8988T (cell line): ENCODE measurements at places on chromosomes 7 and 10.

DNA sequence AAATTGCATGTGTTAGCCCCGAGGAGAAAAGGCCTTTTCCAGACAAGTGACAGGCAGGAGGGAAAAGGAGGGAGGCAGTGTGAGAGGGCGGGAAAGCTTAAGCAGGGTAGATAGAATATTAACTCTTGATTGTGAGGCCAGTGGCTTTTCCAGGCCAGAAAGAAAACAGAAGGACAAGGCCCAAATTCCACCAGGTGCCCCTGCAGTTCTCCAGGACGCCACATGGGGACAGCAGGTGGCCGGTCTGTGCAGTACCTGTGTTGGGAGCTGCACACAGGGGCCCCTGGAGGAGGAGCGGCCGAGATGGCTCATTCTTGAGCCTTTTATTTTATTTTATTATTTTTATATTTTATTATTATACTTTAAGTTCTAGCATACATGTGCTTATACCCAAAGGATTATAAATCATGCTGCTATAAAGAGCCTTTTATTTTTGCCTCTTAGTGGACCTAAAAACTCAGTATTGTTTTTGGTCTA is 141.3 kb upstream of the KLF14 start:
- DNase-seq = no peak

DNA sequence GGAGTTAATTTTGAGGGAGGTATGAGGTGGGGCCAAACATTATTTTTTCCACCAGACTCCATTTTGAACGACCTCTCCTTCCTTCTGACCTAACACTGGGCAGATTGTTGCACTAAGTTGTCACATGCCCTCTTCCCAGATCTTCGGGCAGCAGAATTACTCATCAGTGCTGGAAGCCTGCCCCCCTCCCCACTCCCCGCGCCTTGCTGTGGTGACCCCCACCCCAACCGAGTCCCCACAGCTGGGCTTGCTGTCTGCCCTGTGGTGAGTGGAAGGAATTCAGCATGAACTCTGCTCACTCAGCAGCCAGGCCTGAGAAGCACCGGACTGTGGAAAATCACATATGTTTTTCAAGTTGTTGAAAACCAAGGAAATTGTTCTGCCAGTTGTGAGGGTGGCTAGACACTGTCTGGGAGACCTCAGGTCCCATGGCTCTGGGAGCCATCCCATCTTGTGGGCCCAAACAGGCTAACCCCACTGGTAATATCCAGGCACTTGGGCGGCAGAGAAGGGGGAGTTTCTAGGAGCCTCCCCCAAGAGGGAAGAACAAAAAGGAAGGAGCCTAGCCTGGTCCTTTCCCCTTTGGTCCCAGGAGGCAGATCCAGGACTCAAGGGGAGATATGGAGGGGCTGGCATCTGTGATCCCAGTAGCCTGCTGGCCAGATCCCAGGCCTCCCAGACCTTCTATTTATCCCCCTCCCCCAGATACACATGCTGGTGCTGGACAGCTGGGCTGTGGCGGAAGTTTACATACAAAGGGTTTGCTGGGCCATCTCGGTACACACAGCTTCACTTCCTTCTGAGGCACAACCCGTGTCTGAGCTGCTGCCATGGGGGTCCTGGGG is 3.5 kb upstream of the AEBP1 start:
- no peak for DNase-seq

GRCh38 chr7:90178679-90179278 is 24.5 kb downstream of the STEAP1 start:
- no peak for DNase-seq

DNA sequence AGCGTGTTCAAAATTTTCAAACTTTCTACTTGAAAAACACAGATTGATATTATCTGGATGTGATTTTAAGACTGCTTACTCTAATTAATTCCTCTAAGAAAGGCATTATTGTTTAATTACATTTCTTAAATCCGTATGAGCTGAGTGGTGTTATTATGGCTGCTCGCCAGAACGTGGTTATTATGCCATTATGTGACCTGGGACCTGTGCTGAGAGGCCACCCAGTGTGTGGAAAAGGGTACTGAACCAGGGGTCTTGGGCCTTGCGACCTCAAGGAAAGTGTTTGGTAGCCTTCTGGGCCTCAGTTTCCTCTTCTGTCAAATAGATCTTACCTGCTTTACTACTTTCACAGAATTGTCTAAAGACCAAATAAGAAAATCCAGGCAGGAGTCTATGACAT is 15.4 kb downstream of the LGI1 start:
- DNase-seq = no peak

GRCh38 chr7:19060761-19061259 is 56.6 kb downstream of the TWIST1 start:
- no peak for DNase-seq

- no peak for DNase-seq
These were observed 909 bp upstream of the CC2D2B start for GRCh38 chr10:95906677-95907455.

DNA sequence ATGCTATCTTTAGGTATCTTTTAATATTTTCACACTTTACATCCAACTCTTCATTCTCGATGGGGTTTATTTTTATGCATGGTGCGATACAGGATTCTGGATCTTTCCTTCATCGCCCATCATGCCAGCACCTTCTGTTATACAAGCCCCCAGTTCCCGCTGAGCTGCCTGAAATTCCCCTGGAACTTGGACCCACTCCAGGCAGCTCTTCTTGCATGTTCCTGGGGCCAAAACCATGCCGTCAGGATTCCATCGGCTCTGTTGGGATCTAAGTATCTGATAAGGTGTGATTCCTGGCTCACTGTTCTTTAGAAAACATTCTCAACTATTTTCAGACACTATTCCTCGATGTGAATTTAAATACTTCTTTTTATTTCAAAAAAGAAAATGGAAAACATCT is 40.5 kb upstream of the PPP2R2D start:
- no peak for DNase-seq

DNA sequence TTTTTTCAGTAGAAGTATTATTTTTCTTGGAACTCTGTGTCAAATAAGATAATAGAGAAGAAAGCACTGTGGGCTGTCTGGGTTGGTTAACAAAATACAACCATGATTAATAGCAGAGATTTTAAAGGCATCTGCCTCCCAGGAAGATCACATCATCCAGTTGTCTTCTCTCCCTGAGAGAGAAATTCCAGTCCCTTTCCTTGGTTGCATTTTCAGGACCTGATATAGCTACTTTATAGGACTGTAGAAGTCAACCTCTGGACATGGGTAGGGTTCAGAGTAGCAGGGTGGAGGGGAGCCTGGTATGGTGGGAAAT is 309.9 kb upstream of the IGFBP3 start:
- DNase-seq = no peak

- DNase-seq = no peak
These were observed 19.6 kb upstream of the SMKR1 start for GRCh38 chr7:129482781-129483180.
